GM04504 (cell line): ENCODE measurements at places on chromosomes 16 and 17.

DNA sequence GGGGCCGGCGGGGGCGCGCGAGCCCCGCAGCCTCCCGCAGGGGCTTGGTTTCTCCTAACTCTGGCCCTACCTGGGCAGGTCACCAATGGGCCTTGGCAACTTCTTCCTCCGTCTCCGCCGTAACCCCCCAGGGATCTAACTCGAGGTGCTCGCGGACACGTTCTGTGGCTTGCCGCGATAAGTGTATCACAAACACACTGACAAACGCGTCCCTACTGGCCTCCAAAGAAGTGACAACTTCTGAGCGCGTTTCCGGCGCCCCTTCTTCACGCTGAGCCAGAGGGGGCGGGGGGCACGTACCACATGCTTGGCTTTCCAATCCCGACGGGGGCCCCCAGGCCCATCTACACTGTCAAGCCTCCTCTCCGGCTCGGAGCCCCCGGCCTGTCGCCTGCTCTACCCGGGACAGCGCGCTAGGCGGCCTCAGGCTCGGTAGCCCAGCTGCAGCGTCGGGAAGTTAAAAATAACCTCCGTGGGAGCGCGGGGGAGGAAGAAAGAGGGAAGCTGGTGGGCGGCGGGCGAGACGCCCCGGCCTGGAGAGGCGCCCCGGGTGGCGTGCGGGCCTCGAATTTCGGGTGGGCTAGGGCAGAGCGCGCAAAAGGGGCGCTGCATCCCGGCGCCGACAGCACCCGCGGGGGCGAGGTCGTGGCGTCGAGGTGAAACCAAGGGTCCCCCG lies 725 bp upstream of the SPHK1 start:
- DNase-seq = peak; percentile 24

DNA sequence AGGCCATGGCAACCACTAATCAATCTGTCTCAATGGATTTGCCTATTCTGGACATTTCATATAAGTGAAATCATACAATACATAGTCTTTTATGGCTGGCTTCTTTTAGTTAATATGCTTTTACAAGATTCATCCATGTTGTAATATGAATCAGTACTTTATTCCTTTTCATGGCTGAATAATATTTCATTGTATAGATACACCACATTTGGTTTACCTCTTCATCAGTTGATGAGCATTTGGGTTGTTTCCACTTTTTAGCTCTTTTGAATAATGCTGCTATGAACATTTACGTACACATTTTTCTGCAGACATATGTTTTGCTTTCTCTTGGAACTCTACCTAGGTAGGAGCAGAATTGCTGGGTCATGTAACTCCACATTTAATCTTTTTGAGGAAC lies 2.8 kb upstream of the ZNRF1 start:
- DNase-seq = no peak

DNA sequence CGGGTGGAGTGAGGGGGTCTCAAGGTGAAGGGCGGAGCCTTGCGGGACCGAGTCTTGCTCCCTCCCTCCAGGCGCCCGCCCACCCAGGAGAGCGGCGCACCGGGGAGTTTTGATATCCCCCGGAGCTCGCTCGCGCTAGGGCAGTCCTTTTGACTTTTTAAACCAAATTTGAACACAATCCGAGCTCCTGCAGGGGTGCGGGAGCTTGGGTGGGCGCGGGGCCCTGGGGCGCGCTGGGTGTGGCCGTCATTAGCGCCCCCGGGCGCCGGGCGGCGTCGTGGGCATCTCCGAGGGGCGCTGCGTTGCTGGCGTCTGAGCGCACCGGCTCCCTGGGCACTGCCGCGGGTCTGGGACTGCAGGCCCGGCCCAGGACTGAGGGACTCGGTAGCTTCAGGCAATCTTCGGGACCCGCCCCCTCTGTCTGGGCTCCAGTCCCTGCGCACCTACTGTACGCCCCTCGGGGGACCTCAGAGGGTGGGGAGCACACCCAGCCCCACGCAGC lies 10.9 kb downstream of the MAF start:
- DNase-seq = no peak

DNA sequence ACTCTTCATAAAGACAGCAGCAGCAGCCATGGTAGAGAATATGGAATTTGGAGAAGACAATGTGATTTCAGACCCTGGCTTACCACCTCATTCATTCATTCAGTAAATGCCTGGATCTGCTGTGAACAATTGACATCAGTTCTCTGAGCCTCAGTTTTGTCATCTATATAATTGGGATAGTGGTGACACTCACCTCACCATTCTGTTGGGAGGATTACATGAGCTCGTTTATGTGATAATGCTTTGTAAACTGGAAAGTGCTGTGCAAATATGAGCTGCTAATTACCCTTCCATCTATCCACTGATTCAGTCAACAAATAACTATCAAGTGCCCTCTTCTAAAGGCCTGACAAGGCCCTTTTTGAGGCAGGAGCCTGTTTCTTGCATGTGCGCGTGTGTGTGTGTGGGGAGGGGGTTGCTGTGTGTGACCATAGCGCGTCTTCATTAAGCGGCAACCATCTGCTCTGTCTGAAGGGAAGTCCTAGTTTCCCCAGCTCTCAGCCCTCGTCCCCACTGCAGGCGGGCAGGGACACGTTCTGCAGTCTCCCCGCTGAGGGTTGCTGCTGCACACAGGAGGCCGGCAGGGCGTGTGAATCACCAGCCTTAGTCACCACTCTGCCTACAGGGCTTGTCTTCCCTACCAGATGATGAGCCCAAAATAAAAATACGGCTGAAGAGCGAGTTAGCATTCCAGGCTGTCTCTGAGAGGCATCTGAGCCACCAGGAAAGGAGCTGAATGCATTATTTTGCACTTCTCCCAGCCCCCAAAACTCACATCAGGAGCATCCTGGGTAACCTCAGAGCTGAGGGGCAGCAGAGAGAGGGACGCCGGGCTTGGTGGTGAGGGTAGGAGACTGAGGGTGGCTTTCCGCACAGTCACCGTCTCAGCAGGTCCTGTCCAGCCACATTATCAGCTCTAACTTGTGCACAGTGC lies 19.9 kb downstream of the ARL4D start:
- DNase-seq = peak; percentile 84

DNA sequence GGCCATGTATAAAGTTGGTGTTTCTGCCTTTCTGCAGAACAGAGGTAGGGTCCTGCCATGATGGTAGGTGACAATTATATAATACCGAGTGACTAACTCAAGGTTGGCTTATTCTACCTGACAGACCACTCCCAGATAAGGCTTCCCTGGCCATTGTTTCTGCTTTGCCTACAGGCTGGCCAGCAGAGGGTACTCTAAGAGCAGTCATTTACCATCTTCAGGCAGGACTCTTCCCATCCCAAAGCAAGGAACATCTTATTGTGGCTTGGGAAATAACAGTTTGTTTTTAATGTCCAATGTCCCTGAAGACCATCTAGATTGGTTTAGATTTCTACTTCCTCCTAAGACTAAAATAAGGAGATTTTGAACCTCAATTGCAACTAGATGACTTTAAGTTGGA lies 74.1 kb downstream of the SNX11 start:
- DNase-seq = no peak

GRCh38 chr17:37164057-37164456 lies 211.7 kb upstream of the C17orf78 start:
- no peak for DNase-seq

DNA sequence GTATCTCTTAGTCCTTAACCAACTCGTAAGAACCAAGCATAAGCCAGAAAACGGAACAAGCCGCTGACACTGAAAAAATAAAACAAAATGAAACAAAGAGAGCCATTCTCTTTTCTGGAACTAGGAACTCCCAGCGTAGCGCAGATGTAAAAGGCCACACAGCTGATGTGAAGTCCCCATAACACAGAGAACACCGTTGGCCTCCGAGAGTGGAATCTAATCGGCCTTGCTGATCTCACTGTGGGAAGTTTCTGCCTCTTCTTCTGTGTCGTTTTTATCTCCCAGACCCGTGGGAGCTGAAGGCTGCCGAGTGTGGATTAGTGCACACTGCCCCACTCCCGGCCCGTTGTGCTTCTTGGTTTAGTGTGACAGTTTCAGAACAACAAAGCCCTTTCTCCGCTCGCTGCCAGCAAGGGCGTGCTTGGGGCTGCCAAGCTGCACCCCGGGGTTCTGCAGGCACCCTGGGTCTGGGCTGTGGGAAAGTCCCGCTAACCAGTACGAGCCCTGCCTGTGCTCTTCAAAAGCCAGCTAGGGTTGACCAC lies 21.7 kb downstream of the TTYH2 start:
- DNase-seq = no peak
